ENCODE measurements at places on chromosomes 16 and 17.
A peak's percentile ranks its signal among the peaks of the same experiment; 100 is the strongest.

GRCh38 chr16:1773703-1774447 is 941 bp upstream of the MRPS34 start:
- DNase-seq = peak; percentile 61

GRCh38 chr16:54313789-54314188 is 27.2 kb upstream of the IRX3 start:
- no peak for DNase-seq

- no peak for DNase-seq
Observed at GRCh38 chr17:45950888-45951287, 48.2 kb upstream of the STH start.

GRCh38 chr17:187130-187529 is 5.7 kb upstream of the DOC2B start:
- no peak for DNase-seq

DNA sequence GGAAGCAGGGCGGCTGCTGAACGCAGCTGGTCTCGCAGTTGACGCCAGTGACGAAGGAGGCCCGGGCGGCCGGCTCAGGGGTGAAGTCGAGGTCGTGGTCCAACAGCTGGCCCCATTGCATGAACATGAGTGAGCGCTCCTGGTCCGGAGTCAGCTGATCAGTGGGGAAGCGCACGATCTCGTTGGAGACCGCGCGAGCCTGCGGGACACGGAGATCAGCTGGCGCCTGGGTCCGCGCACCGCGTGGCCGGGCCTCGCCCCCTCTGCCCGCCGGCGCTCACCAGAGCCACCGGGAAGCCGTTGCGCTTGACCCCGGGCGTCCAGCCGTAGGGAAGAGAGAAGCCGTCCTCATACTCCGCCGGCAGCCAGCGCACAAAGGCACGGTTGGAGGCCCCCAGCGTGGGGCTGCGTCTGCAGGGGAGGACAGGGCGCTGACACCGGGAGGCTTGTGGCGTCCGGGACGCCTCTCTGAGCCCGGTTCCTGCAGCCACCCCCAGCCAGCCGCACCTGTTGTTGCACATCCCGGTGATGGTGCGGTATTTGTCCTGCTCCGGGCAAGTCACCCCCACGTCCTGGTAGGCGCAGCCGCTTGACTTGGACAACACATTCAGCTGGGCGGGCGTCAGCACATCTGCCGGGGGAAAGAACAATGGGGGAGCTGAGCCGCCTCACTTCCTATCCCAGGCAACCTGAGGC is 1.6 kb downstream of the MPO start:
- DNase-seq = no peak

DNA sequence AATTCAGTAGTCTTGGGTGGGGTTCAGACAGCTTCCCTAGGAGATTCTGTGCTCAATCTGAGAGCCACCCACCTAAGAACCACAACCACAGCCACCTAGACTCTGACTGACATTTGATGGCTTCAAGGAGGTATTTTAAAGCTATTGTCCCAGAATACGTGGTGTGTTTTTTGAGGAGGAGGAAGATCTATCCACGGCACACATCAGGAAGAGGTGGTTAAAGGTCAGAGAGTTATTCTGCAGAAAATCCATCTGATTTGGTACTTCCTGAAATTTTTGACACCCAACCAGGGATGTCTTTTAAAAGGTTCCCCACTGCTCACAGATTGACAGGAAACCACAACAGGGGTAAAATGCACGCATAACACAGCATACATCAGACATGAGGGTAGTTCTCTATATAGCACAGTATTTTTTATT is 25.1 kb downstream of the SMARCE1 start:
- no peak for DNase-seq

DNA sequence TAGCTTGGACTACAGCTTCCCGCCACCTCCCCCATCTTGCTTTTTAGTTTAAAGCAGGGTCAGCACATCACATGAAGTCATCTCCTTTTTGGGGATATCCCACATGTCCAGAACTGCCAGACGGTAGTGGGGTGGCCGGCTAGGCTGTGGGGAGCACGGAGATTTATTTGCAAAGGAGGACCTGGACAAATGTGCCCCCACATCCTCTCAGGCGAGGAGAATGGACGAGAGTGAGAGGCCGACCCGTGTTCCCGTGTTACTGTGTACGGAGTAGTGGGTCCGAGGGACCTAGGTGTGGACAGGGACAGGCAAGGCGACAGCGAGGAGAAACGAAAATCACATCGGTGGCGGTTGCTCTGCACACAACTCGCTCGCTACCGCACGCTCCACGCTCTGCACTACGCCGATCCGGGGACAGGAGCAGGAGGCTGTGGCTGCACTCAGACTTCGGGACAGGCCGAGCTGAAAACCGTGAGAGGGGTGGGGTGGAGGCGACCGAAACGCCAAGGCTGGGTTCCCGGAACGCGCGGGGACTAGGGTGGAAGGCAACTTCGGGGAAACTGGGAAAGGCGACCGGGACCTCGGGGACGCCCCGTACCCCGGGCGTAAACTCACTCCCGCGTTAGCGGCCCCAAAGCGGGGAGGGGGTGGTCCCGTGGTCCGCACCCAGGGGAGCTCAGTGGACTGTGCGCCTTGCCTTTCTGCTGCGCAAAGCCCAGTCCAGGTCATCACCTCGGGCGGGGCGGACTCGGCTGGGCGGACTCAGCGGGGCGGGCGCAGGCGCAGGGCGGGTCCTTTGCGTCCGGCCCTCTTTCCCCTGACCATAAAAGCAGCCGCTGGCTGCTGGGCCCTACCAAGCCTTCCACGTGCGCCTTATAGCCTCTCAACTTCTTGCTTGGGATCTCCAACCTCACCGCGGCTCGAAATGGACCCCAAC is at the start of gene MT1A:
MT1A (plus strand) TSS at position 853 of the 937 bp plus-strand sequence; CDS start at position 926, 73 bp downstream.
- peak; percentile 69 for DNase-seq

- DNase-seq = peak; percentile 47
Observed at GRCh38 chr17:27407916-27408864, 48.1 kb upstream of the KSR1 start.

- peak; percentile 43 for DNase-seq
Observed at GRCh38 chr17:73231395-73231794, 30.3 kb downstream of the CPSF4L start.

GRCh38 chr17:3800362-3801271 is at the start of gene ITGAE:
Gene ITGAE (minus strand): TSS chr17:3801188. CDS start chr17:3801144, 44 bp downstream.
- no peak for DNase-seq

- no peak for DNase-seq
Observed at GRCh38 chr16:66081775-66082366, 284.6 kb upstream of the CDH5 start.

- DNase-seq = no peak
Observed at GRCh38 chr17:29880031-29880430, 50.0 kb downstream of the SSH2 start.

DNA sequence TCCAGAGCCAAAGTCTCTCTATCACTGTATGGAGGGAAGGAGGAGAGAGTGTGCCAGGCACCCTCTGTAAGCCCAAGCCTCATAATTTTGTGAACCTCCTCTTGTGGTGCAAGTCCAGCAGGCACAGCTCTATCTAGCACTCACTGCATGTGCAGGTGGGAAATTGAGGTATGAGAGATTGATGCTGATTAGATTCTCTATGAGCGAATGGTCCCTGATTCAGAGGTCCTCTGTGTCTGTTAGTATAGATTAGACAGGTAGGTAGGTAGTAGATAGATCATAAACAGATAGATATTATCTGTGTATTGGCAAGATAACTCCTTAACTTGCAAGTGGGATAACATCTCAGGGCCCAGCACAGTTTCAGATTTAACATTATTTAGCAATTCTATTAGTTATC is 209.5 kb downstream of the CNTNAP4 start:
- DNase-seq = no peak

DNA sequence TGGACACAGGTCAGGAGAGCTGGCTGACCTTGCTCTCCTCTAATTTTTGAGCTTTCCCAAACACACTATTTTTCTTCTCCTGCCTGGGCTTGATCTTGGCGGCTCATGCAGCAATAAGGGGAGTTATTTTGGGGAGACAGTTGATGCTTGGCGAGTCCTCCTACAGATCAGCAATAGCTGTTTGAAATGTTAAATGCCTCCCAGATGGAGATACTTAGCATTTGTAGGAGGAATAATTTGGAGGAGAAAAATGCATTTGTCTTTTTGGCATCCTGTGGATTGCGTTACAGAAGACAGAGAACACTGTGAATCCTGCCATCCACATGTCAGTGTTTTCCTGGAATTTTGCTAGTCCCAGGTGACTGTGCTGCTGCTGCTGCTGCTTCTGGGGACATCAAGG is 328.0 kb upstream of the XYLT1 start:
- no peak for DNase-seq
